Fibroblast of upper back skin (primary cell): ENCODE measurements at places on chromosomes 7 and 10.

DNA sequence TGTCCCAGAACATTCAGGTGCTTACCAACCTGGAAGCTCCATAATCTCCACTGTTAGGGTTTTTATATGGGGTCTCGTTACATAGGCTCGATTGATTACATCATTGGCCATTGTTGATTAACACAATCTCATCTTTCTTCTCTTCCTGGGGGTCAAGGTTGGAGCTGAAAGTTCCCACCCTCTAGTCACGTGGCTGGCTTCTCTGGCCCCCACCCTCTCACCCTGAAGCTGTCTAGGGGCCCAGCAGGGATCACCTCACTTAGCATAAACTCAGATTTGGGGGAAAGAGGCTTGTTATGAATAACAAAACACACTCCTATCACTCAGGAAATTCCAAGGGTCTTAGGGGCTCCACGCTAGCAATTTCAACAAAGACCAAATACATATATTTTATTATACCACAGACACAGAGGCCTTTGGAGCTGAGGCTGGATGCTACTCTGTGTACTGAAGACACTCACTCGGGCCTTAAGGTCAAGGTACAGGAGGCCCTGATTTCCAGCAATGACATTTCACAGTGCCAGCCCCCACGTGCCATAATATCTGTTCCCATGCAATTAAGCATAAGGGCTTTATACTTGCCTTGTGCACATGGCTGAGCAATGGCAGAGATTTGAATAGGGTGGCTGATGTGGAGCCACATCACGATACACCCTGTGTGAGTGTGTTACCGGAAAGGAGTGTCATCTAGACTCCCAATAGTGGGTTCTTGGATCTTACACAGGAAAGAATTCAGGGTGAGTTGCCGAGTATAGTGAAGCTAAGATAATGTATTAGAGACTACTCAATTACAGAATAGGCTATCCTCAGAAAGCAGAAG is 108.2 kb downstream of the COL26A1 start:
- no peak for DNase-seq

- no peak for DNase-seq
Measured at GRCh38 chr10:117549100-117549585, 6.6 kb downstream of the EMX2 start.

DNA sequence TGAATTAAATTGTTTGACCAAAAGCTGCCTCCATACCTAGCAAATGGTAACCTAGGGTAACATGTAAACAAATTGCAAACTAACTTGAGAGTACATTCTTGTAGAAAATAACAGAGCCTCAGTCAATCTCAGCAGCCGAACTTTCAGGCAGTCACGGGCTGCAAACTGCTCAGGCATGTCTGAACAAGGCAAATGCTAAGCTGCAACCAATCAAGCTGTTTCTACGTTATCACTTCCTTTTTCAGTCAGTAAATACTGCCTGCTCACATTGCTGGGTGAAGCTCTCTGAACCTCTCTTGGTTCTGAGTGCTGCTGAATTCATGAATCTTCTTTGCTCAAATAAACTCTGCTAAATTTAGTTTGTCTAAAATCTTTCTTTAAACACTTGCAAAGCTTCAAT is 1212.4 kb downstream of the SORCS1 start:
- DNase-seq: peak; percentile 36

GRCh38 chr10:18886102-18886501 is 162.5 kb upstream of the MALRD1 start:
- peak; percentile 52 for DNase-seq

DNA sequence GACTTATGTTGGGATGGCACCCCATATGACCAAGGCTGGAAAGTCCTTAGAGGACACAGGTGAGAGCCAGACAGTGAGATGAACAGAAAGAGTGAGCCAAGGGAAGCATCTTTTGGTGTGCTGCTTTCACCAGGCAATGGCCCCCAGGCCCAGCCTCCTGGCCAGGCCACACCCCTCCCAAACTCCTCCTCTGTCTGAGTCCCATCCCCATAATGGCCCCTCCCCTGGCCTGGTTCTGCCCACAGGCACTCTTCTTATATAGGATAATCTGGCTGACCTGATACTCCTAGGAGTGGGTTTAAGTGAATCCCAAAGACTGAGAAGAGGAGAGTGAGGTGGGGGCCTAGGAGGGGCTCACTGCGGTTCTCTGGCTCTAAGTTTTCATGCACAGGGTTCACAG is 252.5 kb downstream of the RPS24 start:
- no peak for DNase-seq

GRCh38 chr10:99555825-99556523 is 23.2 kb downstream of the NKX2-3 start:
- DNase-seq: no peak

DNA sequence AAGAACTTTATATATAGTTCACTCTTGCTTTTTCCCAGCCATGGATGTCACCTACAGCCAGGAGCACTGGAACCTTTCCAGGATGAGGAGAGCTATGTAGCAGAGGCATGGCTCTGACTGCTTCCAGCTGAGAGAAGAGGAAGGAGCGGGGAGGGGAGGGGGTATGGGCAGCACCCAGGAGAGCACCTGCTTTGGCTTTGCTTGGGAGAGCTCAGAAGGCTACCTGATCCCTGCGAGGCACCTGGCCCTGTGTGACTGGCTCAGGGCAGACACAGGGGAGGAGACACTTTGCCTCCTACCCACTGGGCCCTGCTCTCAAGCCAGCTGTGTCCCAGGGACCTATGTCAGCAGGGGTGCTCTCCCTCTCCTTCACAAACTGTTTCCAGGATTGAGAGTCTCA is 67.1 kb downstream of the HK1 start:
- no peak for DNase-seq

- DNase-seq: no peak
Measured at GRCh38 chr7:4713183-4713784, 31.2 kb downstream of the FOXK1 start.

DNA sequence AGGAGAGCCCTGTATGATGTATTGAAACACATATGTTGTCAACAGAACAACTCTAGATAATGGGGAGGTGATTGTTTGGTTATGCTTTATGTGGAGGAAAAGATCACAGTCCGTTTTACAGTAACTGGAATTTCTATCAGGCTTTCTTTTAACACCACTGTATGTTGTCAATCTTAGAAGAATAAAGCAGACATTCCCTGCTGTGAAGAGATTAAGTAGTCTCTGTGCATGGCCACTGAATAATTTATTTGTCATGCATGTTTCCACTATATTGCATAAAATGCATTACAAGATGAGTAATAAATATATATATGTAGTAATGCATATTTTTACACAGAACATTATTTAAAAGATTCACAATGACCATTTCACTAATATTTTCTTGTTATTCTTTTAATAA is 440.0 kb downstream of the ANKRD7 start:
- no peak for DNase-seq

GRCh38 chr10:46527241-46527811 is 29.1 kb downstream of the GPRIN2 start:
- no peak for DNase-seq

- no peak for DNase-seq
Measured at GRCh38 chr7:151065516-151065915, 6.1 kb downstream of the SLC4A2 start.

DNA sequence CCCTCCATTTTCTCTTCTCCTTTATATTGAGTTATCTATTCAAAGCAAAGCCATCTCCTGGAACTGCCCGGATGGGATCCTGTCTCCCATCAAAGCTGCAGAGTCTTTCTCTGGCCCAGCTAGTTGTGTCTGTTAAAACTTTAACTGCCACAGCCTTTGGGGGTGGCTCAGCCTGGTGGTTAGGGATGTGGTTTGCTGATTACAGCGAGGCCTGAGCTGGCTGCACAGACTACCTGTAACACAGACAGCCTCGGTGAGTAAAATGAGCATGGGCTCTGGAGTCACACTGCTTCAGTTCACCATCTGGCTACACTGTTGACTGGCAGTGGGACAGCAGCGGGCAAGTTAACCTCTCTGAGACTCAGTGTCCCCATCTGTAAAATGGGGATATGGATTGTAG is 18.4 kb upstream of the HABP2 start:
- no peak for DNase-seq

GRCh38 chr10:44947371-44948152 is 12.0 kb upstream of the RASSF4 start:
- no peak for DNase-seq

GRCh38 chr10:91434041-91434440 is 23.9 kb downstream of the HECTD2 start:
- peak; percentile 74 for DNase-seq

GRCh38 chr7:22295402-22296264 is 61.3 kb downstream of the RAPGEF5 start:
- no peak for DNase-seq

- DNase-seq: no peak
Measured at GRCh38 chr7:4025694-4026615, 656.1 kb upstream of the FOXK1 start.

GRCh38 chr10:93177511-93177910 is 103.8 kb downstream of the CYP26A1 start:
- no peak for DNase-seq

DNA sequence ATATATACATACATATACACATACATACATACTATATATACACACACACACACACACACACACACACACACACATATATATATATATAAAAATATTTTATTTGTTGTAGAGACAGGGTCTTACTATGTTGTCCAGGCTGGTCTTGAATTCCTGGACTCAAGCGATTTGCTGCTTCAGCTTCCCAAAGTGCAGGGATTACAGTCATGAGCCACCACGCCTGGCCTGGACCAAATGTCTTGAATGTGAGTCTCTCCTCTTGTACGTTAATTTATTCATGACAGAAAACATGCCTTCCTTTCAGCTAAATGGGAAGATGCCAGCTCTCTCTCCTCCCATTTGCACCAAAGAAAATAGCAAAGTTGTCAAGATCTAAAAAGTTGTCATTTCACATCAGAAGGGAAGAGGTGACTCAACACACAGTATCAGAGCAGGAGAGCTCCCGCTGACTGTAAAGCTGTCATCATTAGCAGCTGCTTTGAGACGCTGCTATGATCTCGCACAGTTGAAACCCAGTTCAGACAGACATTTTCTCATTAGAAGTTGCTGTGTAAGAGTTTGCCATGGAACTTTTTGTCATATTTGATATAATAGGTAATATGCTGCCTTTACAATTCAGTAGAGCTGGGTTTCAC is 224.3 kb downstream of the SFMBT2 start:
- DNase-seq: peak; percentile 14

DNA sequence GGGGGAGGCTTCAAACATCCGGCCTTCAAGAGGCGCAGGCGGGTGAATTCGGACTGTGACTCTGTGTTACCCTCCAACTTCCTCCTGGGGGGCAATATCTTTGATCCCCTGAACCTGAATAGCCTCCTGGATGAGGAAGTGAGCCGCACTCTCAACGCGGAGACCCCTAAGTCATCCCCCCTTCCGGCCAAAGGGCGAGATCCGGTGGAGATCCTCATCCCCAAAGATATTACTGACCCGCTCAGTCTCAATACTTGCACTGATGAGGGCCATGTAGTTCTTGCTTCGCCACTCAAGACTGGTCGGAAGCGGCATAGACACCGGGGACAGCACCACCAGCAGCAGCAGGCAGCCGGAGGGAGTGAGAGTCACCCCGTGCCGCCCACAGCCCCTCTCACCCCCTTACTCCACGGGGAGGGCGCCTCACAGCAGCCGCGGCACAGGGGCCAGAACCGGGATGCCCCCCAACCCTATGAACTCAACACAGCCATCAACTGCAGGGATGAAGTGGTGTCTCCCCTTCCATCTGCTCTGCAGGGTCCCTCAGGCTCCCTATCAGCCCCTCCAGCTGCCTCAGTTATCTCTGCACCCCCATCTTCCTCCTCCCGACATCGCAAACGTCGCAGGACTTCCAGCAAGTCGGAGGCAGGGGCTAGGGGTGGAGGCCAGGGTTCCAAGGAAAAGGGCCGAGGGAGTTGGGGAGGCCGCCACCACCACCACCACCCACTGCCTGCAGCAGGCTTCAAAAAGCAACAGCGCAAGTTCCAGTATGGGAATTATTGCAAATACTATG is 1.1 kb downstream of the MEPCE start:
- no peak for DNase-seq

DNA sequence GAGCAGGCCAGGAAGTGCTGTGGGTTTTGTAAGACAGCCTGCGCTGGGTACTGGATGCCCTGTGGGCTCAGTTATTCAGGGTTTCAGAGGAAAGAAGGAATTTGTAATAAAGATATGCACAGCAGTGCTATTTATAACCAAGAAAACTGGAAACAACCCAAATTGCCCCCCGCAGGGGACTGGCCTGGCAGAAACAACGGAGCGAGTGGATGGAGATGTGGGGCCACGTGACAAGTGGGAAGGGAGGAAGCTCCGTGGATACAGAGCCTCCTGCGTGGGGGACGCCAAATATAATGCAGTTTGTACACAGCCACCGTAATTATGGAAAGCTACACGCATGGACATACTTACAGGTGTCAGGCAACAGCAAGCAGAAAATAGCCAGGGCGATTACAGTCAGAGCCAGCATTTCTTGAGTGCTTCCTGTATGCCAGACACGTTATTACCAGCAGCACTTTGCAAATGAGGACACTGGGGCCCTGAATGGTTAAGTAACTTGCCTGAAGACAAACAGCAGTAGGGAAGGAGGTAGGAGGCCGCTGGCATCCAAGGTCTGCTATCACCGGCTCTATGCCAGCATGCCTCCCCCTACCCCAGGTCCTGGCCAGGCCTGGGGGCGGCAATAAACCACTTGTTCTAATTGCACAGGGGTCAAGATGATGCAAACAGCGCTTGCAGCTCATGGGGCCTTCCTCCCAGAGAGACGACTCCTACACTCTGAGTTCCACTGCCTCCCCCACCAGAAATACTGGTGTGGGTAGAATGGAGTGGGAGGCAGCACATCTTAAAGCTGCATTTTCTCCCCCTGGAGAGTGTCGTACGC is 8.7 kb upstream of the CAMK2B start:
- DNase-seq: no peak

DNA sequence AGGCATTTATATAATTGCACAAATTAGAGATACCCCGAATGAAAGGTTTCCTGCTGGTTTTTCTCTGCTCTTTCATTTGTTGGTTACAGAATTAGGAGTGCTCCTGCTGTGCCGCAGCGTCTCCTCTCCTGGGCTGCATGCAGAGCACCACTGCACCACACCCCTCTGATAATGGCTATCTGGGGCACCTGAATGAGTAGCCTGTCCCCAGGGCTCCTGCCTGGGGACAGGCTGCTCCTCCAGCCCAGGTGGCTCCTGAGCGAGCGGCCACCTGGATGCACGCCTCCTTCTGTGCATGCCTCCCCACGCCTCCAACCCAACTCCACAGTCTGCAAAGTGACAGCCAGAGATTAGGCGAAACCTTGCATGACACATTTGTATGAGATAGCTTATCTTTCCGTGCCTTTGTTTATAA is 242.6 kb upstream of the FZD8 start:
- no peak for DNase-seq

DNA sequence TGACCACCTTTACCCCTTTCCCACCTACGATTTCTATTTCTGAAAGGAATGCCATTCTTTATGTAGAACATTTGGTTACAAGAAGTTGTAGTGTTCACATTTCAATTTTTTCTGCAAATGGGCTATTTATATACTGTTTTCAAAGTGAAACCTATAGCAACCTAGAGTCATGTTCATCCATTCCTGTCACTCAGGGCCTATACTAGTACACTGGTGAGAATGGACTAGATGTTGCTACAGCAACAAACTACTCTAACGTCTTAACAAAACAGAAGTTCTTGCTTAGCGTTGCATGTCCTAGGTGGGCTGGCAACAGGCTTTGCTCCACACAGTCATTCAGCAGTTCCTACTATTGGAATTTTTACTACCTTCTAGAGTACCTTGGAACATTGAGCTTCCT is 16.3 kb downstream of the CASD1 start:
- no peak for DNase-seq

GRCh38 chr10:70324339-70324861 is 40.6 kb upstream of the NPFFR1 start:
- no peak for DNase-seq
